Amniotic epithelial cell (primary cell): ENCODE measurements at places on chromosomes 5 and 9.

- DNase-seq, result peak; percentile 73
Measured at GRCh38 chr5:68290260-68290674, 74.7 kb downstream of the PIK3R1 start.

GRCh38 chr5:38162625-38163024 lies 95.7 kb upstream of the EGFLAM start:
- DNase-seq, result peak; percentile 13

GRCh38 chr5:77777281-77777892 lies 1.2 kb upstream of the TBCA start:
- DNase-seq, result peak; percentile 14

- DNase-seq, result peak; percentile 10
Measured at GRCh38 chr5:65563777-65564176, 681 bp downstream of the PPWD1 start.

DNA sequence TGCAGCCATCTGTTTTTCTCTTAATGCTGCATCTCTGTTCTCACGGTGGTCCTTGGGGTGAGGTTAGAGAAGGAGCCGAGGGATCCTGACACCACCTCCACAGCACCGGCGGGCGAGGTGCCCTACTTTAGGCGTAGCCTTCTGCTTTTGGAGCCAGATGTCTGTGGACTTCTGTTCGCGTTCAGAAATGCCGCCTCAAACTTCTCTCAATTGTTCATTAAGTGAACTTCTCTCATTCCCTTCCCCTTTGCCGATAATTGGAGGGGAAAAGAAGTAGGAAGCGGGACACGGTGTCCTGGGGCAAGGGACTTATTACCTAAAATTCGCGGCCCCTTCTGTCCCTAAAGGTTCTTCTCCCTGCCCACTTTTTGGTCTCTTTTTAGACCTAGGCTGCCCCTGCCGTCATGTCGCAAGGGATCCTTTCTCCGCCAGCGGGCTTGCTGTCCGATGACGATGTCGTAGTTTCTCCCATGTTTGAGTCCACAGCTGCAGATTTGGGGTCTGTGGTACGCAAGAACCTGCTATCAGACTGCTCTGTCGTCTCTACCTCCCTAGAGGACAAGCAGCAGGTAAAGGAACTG lies 455 bp downstream of the KIF20A start:
- no peak for DNase-seq

DNA sequence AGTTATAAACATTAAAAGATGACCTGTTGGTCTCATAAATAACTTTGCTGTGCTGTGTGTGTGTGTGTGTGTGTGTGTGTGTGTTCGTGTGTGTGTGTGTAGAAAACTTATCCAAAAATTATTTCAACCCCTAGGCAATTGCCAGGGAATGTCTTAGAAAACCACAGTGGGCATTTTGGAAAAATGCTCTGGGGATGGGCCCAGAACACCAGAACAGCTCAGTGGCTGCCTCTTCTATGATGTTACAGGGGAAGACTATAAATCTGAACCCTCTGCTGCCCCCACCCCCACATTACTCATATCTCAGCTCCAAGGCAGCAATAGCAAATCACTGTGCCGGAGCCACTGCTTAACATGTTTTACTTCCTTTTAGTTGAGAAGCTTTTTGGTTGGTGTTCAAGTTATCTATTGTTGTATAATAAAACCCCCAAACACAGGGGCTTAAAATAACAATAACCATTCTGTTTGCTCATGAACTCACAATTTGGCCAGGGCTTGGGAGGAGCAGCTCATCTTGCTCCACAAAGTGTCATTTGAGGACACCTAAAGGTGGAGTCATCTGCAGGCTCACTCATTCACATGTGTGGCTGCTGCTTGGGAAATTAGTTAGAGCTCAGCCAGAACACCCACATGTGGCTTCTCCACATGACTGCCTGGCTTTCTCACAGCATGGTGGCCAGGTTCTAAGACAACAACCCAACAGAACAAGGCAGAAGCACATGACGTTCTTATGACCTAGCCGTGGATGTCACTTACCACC lies 40.4 kb downstream of the ACTBL2 start:
- peak; percentile 92 for DNase-seq

DNA sequence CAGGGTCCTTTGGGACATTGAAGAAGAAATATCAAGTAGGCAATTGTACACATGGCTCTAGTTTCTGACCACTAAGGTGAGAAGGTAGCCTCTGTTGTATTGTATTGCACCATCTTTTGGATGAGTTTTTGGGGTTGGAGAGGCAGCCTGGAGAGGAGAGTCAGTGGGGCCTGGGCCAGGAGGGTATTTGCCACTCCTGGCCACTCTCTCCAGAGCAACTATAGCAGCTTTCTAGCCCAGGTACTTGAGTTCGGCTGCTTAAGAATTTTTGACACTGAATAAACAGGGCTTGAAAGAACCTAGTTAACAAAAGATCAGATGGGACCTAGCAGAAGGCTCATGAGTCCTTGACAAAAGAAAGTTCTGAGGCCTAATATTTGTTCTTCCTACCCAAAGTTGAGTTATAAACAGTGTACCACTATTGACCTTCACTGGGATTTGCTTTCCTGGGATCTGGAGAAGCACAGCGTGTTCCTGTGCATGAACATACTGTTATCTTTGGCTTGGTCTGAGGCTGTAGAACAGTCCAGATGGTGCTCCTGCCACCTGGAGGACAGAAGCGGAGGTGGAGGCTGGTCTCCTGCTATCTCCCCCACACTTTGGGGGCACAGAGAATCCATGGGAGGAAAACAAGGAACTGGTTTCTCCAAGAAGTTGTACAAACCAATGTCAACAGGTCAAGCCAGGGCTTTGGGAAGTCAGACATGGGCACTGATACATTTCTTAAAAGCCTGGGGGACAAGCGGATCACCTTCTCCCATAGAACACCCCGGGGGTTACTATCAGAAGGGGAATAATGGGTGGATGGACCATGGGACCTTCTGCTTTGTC lies 110.4 kb upstream of the LIFR start:
- peak; percentile 81 for DNase-seq

DNA sequence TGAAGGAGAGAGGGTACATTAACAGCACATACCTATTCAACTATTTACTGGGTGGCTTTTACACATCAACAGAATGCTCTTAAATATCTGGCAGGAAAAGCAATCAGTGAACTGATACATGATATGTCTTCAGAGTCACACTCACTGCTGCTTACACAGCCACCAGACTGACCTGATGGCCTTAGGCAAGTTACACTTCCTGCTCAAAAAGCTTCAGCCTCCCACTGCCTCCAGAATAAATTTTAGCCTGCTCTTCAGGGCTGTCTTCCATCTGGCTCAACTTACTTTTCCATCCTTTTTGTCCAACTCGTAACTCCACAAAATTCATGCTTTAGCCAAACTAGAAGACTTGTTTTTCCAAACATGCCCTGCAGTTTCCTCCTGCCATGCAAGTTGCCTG lies 10.7 kb downstream of the LOX start:
- no peak for DNase-seq

DNA sequence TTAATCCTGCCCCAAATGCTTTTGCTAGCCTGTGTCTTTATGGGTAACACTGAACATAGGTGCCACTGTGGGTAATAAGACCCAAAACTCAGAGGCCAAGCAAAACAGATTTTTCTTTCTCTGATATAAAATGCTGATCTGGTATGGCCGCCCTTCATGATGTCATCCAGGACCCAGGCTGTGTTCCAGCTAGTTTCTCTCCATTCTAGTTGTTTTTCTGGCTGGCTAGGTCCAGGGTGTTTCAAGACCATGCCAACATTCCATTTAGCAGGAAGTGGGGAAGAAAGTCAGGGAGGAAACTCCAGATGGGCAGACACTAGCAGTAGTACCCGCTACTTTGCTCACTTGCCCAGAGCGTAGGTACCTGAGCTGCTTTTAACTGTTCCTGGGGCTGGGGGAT lies 183.9 kb upstream of the OTULINL start:
- peak; percentile 74 for DNase-seq

- no peak for DNase-seq
Measured at GRCh38 chr9:131739133-131739958, 530 bp downstream of the RAPGEF1 start.

GRCh38 chr5:82793808-82794419 lies 283.3 kb downstream of the TMEM167A start:
- peak; percentile 38 for DNase-seq

- DNase-seq, result peak; percentile 71
Measured at GRCh38 chr5:32709750-32710549, 1.2 kb upstream of the NPR3 start.

- no peak for DNase-seq
Measured at GRCh38 chr9:114098021-114098935, 814 bp downstream of the KIF12 start.

GRCh38 chr5:138953387-138954256 lies 78.5 kb upstream of the LRRTM2 start:
- peak; percentile 67 for DNase-seq

- DNase-seq, result peak; percentile 7
Measured at GRCh38 chr9:76086539-76086938, 196.1 kb downstream of the PCSK5 start.

- DNase-seq, result no peak
Measured at GRCh38 chr5:114727358-114727757, 365.5 kb downstream of the KCNN2 start.

DNA sequence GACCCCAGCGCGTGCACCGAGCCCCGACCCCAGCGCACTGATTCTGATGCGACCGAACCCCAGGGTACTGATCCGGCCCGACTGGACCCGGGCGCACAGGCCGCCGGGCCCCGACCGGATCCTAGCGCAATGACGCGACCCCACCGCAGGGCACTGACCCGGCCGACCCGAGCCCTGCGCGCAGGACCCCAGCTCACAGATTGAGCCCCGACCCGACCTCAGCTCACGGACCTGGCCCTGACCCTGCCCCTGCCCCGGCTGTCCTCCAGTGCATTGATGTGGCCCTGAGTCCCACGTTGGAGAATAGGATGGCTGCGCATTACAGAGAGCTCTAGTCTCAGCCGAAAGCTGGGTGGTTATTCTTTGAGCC lies 438 bp downstream of the TRIP13 start:
- DNase-seq, result no peak

DNA sequence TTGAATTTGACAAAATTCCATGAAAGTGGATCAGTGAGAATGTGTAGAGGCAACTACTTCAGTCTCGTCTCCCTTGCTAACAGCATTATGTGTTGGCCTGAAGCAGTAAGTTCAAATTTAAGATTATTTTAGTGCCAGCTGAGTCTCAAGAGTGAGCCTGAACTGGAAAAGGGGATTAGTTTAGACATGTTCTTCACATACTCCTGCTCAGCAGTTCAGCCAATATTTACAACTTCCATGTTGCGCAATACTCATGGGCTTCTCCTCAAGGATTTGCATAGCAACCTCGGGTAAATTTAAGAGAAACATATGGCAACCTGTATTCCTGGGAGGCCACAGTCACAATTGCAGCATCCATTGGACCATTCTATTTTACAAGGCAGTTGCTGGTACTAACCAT lies 553.8 kb downstream of the PTPRD start:
- DNase-seq, result peak; percentile 84

DNA sequence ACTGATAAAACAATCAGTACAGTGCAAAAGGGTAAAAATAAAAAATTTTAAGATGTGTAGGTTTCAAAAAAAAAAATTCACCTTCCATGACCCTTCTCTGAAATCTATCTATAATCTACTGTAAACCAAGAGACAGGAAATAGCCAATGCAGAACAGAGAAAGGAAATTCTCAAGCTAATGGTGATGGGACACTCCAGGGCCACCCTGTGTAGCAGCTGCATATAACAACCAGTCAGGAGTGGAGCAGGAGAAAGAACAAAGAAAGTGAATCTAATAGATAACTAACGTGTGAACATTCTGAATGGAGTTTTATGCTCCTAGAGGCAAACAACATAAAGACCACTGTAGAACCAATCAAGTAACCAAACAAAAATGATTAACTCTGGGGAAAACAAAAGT lies 16.6 kb downstream of the SPTLC1 start:
- DNase-seq, result no peak

DNA sequence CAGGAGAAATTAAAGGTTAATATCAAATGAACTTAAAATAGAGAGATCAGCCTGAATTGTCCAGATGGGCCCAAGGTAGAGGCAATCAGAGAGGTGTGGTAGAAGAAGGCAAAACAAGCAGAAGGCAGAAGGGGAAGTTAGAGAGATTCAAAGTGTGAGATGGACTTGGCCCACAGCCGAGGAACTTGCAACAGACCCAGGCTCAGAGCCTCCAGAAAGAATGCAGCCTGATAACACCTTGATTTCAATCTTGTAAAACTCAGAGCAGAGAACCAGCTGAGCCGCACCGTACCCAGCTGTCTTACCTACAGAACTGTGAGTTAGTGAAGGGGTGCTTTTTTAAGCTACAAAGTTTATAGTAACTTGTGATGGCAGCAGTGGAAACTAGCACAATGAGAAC lies 190.9 kb downstream of the RFK start:
- DNase-seq, result peak; percentile 64

GRCh38 chr9:89724659-89725058 lies 119.8 kb downstream of the GADD45G start:
- no peak for DNase-seq

GRCh38 chr5:92956886-92957285 lies 624.1 kb downstream of the NR2F1-AS1 start:
- DNase-seq, result peak; percentile 37

DNA sequence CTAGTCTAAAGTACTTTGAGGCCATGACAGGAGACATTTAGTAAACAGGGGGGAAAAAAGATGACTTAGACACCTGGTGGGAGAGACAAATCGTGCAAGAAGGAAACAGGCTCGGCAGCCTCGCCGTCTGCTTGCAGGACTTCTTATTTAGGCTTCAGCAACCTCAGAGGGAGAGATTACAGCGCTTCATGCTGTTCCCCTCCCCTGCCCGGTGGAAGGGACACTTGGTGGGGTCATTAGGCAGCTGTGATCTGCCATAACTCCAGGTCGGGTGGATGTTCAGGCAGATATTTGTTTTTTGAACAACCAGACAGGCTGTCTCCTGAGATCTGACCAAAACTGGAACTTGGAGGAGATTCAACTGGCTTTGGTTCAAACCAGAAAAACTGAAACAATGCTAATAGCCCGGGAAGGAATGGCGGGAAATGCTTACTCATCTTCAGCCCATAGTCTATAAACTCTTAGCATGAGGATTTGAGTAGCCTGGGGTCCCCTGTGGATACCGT lies 38.1 kb upstream of the CD180 start:
- peak; percentile 75 for DNase-seq

DNA sequence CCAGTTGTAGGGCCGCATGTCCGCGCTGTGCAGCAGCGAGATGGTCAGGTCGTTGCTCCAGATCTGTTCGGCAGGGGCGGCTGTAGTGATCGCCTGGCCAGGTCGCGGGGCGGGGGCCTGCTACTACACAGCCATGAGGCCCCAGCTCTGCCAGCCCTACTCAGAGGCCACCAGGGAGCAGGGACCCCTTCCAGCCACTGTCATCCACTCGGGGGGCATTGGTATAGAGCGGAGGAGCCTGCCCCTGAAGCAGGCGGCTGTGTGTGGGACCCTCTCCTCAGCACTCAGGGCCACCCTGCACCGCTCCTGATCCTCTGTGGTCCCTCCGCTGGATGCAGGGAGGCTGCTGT lies 1.7 kb downstream of the FBXW5 start:
- no peak for DNase-seq

DNA sequence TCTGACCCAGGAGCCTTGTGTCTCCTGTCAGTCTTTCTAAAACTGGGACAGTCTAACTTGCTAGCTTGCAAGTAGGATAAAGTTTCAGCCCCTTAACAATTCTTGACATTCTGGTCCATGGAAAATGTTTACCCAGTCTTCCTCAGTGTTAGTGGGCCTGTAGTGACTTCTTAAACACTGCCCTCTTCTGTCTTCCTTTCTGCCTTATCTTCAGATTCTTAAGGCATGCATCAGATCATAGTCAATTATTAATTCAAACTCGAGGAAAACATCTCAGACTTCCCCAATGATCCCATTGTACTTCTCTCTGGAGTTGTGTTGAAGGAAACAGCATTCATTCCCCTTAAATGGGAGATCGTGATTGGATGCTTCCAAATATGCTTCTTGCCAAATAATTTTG lies 1199.8 kb downstream of the DTWD2 start:
- peak; percentile 33 for DNase-seq
